ENCODE measurements at places on chromosomes 11 and 22. TPM values are rescaled to one million over a fixed set of nuclear protein-coding genes. Genes with fewer than 3 reads are reported as not detected.

TPST2 gene
- 34.7 TPM for polyA plus RNA-seq

ACAD8 gene
- 14.2 TPM for polyA plus RNA-seq

DLAT gene
- 27.8 TPM for polyA plus RNA-seq

SCGB1A1 gene
- polyA plus RNA-seq, result not detected

PATE2 gene
- not detected for polyA plus RNA-seq

UPK3A gene
- polyA plus RNA-seq, result 1.5 TPM

C11orf86 gene
- not detected for polyA plus RNA-seq

CELSR1 gene
- 5.2 TPM for polyA plus RNA-seq

UCP2 gene
- 1,475 TPM for polyA plus RNA-seq

SLC3A2 gene
- polyA plus RNA-seq, result 111 TPM

DEFB131B gene
- not detected for polyA plus RNA-seq

GRIK4 gene
- polyA plus RNA-seq, result not detected
